ENCODE measurements at places on chromosomes 3 and 15.

GRCh38 chr15:60614862-60615771 is 136.2 kb upstream of the ICE2 start:
- peak; percentile 59 for DNase-seq

DNA sequence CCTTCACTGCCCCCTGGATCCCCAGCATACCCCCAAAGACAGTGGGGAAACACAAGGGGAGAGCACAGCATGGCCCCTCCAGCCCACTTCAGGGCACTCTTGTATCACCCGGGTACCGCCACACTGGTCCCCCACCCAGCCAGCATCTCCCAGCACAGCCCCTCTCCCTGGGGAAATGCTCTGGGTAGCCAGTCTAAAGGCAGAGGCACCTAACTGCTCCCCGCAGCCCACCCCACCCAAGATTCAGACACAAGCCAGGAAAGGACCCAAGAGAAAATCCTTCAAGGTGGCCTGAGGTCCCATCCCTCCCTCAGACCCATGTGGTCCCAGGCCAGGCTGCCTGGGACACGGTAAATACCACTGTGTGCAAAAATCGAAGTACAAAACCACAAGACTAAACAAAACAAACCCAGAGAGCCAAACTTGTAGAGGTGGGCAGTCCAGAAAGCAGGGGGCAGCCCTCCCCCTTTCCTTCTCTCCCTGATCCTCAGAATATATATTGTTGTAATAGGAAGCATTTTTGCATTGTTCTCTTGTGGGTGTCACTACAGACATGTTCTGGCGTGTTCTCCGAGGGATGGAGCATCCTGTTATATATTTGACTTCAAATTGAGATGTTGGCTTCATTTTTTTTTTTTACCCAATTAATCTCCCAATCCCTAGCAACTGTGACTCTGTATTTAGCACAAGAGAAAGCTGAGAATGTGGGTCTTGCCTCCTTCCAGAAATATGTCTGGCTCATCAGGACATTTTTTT is 51.7 kb downstream of the GRIP2 start:
- DNase-seq: no peak

DNA sequence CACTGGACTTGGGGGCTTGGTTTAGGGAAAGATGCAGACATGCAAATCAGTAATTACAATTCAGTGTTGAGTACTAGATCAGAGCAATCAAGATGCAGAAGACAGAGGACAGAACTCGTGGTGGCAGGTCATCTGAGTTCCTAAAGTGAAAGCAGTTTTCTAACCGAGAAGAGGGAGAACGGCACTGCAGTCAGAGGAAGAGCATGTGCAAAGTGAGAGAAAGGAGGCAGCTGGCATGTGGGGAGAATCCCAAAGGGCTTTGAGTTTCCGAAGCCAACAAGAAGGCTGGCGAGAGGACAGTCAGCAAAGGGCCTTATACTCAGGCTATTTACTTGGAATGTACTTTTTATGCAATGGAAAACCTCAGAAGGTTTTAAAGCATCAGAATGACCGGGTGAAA is 87.0 kb downstream of the ANP32A start:
- no peak for DNase-seq

DNA sequence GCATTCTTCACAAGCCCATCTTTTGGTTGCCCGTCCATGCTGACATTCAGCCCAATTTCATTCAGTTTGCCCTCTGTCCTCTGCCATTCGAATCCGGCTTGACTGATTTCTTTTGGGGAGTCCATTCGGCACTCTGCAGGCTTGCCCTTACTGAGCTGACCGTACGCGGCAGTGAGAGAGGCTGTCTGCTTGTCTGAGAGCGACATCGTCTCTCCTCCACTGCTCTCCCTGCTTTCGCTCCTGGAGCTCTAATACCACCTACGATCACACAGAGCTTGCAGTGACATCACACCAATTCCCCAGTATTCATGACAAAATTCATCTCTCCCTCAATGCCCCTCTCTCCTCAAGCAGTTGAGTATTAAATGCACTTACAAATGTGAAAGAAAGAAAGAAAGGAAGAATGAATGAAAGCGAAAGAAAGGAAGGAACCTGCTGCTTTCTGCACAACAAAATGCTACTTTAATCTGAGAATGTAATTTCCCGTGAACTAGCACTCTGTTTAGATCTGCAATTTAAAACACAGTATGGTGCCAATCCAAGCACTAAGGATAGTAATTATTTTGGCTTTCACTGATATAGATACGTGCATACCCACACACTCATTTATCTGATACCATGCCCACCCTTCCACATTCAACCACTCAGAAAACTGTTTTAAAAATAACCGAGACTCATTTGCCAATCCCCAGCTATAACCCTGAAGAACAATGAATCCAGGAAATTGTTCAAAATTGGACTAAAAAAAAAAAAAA is 89.5 kb downstream of the DHX30 start:
- no peak for DNase-seq

- no peak for DNase-seq
These were observed 128.3 kb downstream of the TPRA1 start for GRCh38 chr3:127462111-127462655.

- peak; percentile 94 for DNase-seq
These were observed at the start of gene LZTFL1 for GRCh38 chr3:45841757-45842491. Gene LZTFL1 (minus strand): TSS chr3:45842119. CDS start chr3:45841991, 128 bp downstream.

GRCh38 chr3:164459521-164460151 is 618.7 kb downstream of the SI start:
- no peak for DNase-seq

- no peak for DNase-seq
These were observed 25.8 kb upstream of the MTHFS start for GRCh38 chr15:79922512-79923078.

GRCh38 chr3:127985216-127985615 is 67.0 kb upstream of the SEC61A1 start:
- no peak for DNase-seq

GRCh38 chr3:46335541-46335940 is 18.4 kb upstream of the CCR2 start:
- no peak for DNase-seq

- DNase-seq: no peak
These were observed 1024.9 kb downstream of the TUSC7 start for GRCh38 chr3:117734496-117734895.

- DNase-seq: no peak
These were observed 52.7 kb upstream of the LMOD3 start for GRCh38 chr3:69174871-69175737.

DNA sequence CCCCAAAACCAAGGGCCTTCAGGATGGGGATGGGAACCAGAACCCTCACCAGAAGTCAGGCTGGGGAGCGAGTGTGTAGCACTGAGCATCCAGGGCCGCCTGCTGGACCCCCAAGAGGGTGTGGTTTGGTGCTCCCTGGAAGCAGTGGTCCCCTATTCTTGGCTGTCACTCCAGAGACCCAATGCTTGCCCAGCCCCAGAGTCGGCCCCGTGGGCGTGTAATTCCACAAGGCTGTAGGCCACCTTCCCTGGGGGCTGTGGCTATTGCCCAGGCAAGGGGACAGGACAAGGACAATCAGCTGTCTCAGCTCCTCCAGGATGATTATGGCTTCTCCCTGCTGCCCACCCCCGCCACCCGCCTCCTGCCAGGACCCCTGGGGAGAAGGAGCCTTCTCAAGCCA is 14.5 kb downstream of the IGDCC3 start:
- no peak for DNase-seq

GRCh38 chr3:110101361-110101760 is 764.0 kb upstream of the DPPA4 start:
- DNase-seq: no peak

GRCh38 chr3:158158969-158159368 is 49.1 kb downstream of the RSRC1 start:
- DNase-seq: no peak

GRCh38 chr15:48373821-48374451 is 42.7 kb downstream of the DUT start:
- DNase-seq: no peak

GRCh38 chr3:161389445-161390035 is 18.2 kb upstream of the SPTSSB start:
- DNase-seq: no peak

DNA sequence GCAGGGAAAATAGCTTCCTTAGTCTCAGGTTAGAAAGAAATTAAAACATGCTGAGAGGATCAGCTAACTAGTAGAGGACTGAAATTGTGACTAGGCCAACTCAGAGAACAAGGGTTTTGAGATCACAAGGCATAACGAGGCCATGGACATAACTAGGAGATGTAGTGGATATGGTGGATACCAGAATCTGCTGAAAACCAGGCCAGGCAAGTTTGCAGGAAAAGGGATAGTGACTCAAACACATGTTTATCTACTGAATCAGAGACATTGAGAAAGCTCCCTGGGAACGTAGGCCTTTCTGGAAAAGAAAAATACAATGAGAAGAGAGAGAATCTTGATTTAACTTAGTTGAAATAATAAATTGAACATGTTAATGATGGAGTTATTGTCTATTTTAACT is 326.5 kb upstream of the GBE1 start:
- DNase-seq: no peak

- no peak for DNase-seq
These were observed 72.9 kb downstream of the EPHA3 start for GRCh38 chr3:89180334-89180733.

DNA sequence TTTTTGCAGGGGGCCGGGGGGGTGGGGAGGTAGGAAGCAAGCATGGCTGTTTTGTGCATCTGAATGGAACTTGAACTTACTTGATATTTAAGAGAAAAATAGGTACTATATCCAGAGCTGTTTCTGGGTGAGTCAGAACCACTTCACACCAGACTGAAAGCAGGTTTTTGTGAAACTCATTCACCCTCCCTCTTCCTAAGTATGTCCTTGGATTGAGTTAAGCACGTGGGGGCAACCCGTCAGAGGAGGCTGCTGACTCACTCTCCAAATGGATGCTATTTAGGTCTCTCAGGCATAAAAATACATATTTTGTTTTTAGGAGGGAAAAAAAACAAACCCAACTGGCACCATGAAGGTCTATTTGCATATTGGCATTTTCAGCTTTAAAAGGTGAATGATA is 270.3 kb downstream of the RYR3 start:
- DNase-seq: no peak

GRCh38 chr15:75172284-75172820 is 29.3 kb upstream of the C15orf39 start:
- DNase-seq: no peak

GRCh38 chr15:60460931-60461330 is 18.0 kb downstream of the ICE2 start:
- DNase-seq: no peak

DNA sequence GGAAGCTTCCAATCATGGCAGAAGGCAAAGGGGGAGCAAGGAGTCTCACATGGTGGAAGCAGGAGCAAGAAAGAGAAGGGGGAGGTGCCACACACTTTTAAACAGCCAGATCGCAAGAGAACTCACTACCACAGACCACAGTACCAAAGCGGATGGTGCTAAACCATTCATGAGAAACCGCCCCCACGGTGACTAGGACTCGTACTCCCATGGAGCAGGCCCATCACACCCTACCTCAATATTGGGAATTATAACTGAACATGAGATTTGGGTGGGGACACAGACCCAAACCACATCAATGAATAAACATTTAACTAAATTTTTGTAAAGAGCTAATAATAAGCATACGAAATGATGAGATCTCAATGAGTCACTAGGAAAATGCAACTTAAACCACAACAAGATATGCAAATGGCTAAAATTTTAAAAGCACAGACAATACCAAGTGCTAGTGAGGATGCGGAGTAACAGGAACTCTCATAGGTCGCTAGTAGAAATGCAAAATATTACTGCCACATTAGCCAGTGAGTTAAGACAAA is 10.0 kb downstream of the MRPS25 start:
- DNase-seq: no peak

DNA sequence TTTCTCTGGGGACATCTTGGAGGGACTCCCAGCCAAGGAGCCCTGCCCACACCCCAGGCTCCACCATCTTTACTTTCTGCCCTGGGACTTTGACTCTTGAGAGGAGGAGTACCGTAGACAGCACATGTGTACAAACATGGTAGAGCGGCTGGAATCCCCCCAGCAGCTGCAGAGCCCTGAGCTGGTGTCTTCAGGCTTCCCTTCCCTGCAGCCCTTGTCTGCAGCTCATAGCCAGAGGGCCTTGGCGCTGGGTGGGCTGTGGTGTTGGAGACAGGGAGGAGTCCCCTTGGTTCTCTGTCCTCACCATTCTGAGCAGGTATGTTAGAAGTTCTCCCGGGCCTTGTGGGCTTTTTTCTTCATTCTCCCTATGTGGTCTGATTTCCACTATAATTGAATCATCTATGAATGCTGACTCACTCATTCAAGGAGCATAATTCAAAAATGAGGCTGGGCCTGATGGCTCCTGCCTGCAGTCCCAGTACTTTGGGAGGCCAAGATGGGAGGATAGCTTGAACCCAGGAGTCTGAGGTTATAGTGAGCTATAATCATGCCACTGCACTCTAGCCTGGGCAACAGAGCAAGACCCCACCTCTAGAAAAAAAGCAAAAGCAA is 97.8 kb upstream of the MEF2A start:
- DNase-seq: no peak

- DNase-seq: peak; percentile 27
These were observed 220.1 kb upstream of the PRICKLE2 start for GRCh38 chr3:64445109-64445943.

DNA sequence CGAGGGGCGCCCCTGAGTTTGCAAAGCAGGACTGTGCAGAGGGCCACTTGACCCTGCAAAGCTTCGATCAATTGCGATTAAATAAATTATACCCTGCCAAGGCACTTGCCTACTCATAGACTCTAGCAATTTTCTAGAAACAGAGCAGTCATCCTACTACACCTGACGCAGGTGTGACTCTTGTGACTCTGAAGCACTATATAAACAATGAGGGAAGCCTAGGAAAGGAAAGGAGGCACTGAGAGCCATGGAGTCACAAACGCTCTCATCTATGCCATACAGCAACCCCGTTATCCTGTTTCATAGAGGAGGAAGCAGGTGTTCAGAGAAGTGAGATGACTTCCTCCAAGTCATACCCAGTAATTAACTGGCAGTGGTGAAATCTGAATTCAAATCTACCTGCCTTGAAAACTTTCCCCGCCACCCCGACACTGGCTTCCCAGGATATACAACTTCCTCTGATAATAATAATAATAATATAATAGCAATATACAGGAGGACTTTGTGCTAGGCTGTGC is 14.4 kb downstream of the ARHGEF3 start:
- peak; percentile 37 for DNase-seq

DNA sequence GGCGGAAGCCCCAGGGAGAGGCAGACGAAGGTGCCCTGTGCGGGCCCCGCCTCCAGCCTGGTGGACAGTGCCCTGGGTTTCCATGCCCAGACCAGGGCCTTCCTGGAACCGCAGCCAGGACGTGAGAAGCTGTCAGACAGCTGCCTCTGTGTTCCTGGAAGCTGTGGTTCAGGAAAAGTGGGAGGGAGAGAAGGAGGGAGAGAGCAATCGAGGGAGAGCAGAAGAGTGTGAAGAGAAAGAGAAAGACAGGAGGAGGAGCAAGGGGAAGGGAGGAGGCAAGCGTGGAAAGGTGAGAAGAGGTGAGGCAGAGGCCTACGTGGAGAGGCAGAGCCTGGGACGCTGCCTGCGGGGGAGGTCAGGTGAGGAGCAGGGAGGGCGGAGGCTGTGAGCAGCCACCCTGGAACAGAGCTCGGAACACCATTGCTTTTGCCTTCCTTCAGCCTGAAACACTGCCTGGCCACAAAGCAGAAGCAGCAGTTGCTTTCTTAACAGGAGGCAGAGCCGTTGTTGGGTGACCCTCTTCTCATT is 18.6 kb downstream of the ZDHHC19 start:
- DNase-seq: no peak
